Activated T-helper 1 cell treated with anti-CD3 and anti-CD28 coated beads, Interleukin-2, amount 50 U/mL, for 16 hours (primary cell): ENCODE measurements at places on chromosomes 12 and 14.

GRCh38 chr12:128140551-128140950 lies 126.4 kb upstream of the TMEM132C start:
- DNase-seq, result no peak

DNA sequence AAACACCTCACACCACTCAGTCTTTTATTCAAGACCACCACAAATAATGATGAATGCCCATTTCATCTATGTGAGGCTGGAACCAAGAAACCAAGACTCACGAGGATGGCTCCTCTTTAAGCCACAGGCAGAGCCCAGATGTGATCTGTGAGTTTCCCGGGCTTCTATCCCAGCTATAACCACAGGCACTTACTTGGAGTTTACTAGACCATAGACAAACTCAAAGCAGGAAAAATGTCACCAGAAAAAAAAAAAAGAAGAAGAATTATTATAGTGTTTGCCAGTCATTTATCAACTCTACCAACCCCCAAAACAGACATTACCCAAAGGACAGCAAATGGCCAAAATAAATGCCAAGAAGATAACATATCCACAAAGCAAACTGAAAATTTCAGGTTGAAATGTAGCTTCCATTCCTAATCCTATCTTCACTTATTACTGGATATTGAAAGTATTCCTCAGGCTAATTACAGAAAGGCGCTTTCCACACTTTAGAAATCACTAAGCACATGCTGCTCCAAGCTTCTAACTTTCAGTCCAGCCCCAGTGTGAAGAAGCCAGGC lies 44.7 kb downstream of the ZFYVE1 start:
- no peak for DNase-seq

DNA sequence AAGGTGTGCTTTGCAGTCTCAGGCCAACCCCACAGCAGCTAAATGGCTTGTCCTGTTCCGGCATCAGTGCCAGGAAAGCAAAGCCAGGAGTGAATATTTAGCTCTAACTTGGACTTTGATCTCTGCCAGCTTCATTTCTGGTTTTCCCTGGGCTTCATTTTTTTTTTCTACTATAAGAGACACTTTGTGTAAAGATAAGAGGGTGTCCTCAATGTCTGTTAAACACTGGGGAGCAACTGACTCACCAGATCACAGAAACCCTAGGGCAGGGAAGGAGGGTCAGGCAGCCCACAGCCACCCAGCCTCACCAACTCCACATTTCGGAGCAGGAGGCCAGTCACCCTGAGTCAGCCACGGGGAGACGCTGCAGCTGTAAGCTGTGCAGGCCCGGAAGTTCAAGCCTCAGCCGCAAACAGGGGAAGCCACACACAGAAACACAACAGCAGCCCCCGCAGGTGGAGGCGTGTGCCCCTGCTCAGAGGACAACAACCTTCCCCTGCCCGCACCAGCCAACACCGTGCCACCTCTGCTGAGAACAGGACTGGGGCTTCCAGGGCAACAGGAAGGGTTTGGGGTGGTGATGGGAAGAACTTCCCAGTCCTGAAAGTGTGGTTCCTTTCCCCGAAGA lies 6.3 kb downstream of the TNFRSF1A start:
- DNase-seq, result peak; percentile 75

DNA sequence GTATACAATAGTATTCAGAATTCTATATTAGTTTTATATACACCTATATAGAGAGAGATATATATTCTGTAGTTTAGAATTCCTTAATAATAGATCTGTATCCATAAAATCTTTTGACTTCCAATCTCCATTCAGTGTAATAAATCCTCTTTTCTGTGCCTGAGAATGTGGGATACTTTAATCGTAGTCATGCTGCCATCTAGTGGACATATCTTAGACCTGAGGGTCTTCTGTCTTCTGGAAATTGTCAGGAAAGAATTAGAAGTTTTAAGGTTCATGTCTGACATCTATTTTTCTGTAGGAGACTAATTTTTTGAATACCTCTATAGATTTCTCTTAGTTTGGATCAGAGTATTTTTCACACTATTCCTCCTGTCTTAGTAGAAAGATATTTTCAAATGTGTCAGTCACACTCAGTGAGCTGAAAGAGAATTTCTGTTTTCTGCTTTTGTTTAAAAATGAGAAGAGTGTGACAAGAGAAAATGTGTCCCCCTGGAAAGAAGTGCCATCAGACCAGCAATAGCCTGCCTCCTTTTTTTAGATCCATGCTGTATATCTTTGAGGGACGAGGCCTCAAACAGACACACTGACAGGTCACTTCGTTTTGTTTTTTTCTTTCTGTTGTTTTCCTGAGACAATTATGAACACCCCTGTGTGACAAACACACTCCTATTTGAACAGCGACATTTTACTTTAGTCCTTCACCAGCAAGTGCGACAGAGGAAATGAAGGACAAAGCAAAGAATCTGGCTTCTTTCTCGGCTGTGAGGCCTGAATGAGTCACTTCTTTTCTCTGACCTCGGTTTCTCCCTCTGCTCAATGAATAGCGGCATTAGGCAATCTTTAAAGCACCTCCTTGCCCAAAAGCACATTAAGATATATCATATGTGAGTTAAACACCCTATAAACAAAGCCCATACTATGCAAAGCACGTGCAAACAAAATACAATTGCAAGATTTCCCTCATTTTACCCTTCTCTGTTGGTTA lies 96.3 kb downstream of the GALC start:
- no peak for DNase-seq

- no peak for DNase-seq
Measured at GRCh38 chr12:120364487-120364886, 4.5 kb downstream of the MSI1 start.

DNA sequence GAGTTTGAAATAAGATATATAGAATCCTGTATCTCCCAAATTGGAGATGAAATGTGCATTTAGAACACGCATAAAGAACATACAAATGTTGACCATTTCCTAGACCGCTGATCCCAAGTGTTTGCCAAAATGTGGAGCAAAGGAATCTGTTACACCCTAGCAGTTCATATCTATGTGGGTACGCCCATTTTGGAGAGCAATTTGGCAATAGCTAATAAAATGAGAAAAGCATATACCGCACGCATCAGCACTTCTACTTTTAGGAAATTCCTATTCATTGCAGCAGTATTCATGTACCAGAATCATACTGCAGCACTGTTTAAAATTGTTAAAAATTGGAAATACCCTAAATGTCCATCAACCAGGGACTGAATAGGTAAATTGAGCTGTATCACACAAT lies 937.8 kb downstream of the BCL11B start:
- DNase-seq, result no peak

DNA sequence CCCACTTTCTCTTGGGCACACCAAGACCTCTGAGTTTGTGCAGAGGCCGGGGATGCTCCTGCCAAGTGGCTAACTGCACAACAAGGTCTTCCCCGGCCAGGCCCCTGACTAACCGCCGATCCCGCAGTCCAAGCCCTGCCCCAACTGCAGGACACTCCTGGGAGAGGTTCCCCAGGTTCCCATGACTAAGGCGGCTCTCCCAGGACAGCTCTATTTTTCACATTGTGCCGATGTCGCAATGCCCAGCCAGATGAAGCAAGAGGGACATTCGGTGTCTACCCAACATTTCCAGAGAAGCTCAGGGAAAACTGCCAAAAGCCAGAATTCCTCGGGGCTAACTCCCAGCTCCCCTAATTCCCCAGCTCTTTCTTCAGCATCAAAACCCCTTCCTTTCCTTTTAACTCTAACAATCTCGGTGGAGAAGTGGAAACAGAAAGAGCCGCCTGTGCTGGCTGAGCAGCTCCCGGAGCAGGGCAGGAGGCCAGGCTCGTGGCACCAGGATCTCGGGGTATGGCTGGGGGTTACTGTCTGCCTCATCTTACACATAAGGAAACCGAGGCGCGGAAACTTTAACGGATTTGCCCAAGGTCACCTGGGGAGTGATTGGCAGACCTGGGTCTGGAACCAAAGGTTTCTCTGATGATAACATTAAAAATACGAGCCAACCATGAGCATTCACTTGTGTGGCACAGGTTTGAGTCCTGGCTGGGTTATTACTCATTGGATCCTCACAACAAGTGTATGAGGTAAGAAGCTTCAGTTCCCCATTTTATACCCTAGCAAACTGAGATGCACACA lies 318.2 kb downstream of the BCL11B start:
- DNase-seq, result no peak

DNA sequence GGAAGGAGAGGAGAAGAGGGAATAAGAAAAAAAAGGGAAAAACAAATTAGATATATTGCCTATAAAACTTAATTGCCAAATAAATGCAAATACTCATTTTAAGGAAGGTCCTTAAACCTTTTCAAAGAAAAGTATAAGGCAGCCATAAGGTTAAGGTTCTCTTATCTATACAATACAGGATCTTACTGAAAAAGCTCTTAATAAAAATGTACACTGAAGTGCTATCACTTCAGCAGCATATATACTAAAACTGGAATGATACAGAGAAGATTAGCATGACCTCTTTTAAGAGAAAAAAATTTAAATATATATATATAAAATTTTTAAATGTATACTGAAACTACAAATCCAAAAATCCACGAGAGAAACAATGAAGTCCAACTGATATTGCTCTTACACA lies 65.6 kb downstream of the PPP2R5E start:
- DNase-seq, result no peak

DNA sequence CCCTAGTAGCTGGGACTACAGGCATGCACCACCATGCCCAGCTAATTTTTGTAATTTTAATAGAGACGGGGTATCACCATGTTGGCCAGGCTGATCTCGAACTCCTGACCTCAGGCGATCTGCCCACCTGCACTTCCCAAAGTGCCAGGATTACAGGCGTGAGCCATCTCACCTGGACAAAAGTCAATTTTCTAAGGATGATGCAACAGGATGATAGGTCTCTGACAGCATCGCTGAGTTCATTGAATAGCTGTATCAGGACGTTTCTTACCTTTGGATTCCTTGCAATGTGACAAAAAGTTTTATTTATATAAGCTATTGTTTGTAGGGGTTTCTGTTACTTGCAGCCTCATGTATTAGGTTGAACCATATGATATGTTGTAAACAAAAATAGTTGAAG lies 55.5 kb upstream of the PCED1B start:
- no peak for DNase-seq

DNA sequence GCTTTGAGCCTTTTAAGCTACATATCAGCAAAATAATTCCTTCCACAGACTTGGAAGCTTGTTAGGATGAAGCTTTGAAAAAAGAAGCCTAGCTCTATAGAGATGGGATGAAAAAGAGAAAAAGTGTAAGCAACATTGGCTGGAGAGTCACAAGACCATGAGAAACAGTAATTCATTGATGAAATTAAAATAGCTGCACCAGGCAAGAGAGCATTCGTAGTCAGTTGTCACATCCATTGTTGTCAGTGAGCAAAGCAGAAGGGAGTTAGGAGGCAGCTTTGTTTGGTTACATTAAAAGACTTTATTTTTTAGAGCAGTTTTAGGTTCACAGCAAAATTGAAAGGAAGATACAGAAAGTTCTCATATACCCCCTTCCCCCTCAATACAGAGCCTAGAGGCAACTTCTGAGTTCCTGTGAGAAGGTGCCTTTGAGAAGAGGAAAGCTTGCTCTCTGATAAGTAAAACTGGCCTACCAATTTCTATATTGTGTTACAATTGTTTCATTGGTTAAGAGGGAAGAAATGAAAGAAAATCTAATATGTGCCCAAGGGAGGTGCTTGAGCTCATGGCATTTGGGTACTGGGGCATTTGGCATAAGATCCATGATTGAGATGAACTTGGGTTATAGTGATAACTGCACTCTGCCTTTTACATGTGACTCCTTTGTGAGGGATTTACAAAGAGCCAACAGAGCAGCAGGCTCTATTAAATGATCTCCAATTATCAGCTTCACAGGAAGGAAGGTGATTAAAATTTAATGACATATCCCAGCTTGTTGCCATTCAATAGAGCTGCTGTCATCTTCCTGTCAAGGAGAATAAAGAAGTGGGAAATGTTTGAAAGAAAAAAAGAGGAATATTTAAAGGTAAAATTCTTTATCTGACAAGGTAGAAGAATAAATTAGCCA lies 361.3 kb upstream of the TMTC1 start:
- DNase-seq, result no peak

GRCh38 chr14:50714450-50715073 lies 46.5 kb upstream of the SAV1 start:
- no peak for DNase-seq

GRCh38 chr12:49875115-49875720 lies 28.5 kb downstream of the FAIM2 start:
- DNase-seq, result no peak

- no peak for DNase-seq
Measured at GRCh38 chr14:32005628-32006027, 71.5 kb upstream of the ARHGAP5 start.

DNA sequence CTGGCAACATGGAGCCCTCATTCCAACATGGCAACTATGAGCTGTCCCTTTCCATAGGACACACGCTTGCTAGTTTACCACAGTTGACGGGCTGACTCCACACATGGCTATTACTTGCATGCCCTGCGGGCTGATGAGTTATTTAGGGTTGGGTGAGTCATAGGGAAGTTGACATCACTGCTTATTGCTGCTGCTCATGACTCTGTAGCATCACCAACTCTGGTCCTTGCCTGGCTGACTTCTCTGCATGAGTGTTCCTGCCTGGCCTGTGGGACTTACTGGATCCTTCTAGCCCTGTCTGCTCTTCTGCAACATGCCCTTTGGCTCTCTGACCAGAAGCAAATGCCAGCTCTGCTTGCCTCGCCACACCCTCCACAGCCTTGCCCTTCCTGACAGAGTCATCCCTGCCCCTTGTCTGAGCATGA lies 199.5 kb downstream of the ANO6 start:
- DNase-seq, result no peak

DNA sequence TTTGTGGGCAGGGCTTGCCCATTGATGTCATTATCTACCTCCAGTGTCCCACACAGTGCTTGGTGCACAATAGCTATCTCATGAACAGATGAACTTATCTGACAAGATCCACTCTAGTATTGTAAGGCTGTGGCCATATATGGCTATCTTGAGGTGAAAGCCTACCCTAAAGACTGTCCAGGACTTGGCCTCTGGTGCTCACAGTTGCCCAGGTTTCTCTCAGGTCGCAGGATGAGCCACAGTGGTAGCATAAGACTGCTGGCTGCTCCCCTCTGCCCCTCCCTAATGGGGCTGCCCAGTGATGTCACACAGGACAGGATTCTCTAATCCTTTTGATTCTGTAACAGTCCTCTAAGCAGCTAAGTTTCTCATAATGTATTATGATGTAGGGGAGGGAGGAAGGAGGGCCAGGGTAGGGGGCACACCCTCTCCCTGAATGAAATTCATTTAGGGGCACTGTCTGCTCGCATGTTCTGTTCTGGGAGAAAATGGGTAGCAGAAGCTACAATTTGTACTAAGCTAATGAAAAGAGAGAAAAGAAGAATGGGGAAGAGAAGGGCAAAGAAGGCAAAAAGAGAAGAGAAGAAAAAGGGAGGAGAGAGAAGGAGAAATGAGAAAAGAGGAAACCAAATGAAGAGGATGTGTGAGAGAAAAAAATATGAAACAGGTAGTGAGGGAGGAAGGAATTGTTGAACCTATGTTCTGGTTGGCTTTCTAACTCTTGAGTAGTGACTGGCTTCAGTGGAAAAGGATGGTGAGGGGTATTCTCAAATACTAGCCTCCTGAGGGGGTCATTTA lies 3.4 kb upstream of the PPM1A start:
- no peak for DNase-seq

GRCh38 chr12:7373226-7373625 lies 69.4 kb downstream of the ACSM4 start:
- DNase-seq, result no peak
